Stimulated activated CD8-positive, alpha-beta memory T cell treated with anti-CD3 and anti-CD28 coated beads, Interleukin-7, amount 100 ng/mL, for 4 hours (primary cell): ENCODE measurements at places on chromosomes 2 and 18.

DNA sequence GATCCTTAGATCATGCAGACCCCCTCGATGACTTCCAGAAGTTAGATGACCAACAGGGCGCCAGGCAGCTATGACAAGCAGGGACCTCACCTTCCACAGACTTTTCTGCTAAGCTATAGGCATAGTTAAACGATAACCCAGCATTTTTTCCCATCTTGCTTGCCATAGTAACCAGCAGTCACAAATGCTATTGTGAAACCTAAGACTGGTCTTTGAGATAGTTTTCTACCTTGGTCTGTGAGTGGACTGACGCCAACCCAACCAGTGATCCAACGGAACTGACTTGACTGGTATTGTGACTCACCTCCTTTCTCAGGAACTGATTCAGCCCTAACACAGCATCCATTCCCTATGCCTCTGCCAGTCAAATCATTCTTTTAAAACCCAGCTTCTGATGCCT is 361.2 kb downstream of the LRRTM4 start:
- no peak for DNase-seq

- no peak for DNase-seq
These were observed 789.7 kb upstream of the SLC39A10 start for GRCh38 chr2:194867328-194867727.

DNA sequence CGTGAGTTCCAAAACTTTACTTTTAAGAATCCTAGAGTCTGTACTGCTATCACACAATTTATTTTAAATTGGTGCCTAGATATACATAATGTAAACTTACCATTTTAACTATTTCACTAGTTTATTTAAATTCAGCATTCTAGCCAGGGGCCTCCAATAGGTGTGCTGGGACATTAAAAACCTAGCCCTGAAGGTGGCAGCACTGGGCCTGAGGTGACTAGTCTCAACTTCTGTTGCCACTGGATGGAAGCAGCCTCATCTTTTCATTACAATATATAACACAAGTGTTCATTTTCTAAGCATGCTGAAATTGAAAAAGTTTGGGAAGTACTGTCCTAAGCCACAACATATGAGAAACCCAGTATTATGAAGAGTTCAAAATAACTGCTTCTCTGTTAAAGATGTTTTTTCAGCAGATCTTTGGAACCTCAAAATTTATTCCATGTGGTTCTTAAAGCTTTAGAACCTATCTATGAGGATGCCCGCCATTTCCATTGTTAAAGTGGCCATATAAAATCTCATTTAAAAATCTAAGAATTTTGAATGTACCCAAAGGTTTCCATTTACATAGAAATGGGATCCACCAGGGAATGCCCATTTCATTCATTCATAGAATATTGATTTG is 2.9 kb upstream of the RBBP8 start:
- DNase-seq: peak; percentile 69

- DNase-seq: no peak
These were observed 248.8 kb downstream of the MREG start for GRCh38 chr2:215764441-215765048.

DNA sequence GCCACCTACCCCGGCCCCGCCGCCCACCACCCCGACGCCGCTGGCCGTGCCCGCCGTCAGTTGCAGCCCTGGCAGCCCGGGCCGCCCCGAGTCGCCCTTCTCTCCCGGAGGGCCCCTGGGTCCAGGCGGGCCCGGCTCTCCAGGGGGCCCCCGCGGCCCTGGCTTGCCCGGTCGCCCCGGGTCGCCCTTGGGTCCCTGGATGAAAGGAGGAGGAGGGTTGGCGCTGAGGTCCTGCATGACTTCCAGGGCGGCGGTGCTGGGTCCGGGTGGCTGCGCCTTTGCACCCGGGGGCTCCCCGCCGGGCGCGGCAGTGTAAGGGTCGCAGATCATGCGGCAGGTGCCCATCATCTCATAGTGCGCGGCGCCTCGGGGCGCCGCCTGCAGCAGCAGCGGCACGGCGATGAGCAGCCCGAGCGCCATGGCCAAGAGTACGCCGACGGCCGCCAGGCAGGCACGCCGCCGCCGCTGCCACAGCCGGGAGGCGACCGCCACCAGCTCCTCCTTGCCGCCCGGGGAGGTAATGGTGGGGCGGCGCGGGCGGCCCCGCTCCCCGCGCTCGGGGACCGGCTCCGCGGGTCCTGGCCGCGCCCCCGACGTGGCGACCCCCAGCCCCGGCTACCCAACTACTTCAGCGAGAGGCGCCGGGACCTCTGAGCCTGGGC is 570 bp downstream of the C1QL2 start:
- no peak for DNase-seq

- DNase-seq: no peak
These were observed 48.1 kb upstream of the RAPH1 start for GRCh38 chr2:203583084-203583695.

DNA sequence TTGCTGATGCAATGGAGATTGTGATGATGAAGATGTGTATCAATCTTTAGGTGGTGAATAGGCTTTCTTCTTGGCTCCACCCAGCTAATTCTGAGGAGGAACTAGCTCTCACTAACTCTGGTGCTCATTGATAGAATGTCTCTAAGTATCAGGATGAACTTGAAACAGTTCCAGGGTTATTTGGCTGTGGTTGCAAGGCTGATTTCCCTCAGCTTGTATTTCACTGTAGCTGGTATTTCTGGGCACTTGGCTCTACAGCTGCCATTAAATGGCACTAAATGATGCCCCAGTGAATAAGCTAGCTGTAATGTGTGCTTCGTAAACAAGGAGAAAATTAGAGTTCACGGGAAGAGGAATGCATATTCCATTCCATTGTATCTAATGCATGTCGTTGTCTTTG is 241.2 kb downstream of the RPIA start:
- no peak for DNase-seq

- DNase-seq: no peak
These were observed 437.2 kb upstream of the KLHL29 start for GRCh38 chr2:22947741-22948140.

DNA sequence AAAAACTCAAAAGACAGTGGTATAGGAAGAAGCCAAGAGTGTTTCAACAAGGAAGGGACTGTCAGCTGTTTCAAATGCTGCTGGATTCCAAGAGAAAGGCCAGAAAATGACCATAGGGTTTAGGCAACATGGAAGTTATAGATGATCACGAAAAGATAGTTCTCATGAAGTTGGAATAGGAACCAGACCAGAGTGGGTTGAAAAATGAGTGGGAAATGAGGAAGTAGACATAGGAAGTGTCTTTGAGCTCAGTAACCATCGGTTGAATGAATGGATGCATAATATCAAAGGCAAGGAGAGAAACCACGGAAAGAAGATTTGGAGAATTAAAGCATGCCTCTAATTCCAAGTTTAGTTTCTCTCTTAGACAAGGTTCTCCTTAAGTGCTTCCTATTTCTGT is 1.3 kb downstream of the NCAPH start:
- no peak for DNase-seq

- DNase-seq: no peak
These were observed 471.0 kb upstream of the HNMT start for GRCh38 chr2:137493261-137493660.

- DNase-seq: no peak
These were observed 40.7 kb upstream of the NT5C1B start for GRCh38 chr2:18630101-18630500.

GRCh38 chr18:37538526-37539205 is 26.9 kb downstream of the CELF4 start:
- no peak for DNase-seq

DNA sequence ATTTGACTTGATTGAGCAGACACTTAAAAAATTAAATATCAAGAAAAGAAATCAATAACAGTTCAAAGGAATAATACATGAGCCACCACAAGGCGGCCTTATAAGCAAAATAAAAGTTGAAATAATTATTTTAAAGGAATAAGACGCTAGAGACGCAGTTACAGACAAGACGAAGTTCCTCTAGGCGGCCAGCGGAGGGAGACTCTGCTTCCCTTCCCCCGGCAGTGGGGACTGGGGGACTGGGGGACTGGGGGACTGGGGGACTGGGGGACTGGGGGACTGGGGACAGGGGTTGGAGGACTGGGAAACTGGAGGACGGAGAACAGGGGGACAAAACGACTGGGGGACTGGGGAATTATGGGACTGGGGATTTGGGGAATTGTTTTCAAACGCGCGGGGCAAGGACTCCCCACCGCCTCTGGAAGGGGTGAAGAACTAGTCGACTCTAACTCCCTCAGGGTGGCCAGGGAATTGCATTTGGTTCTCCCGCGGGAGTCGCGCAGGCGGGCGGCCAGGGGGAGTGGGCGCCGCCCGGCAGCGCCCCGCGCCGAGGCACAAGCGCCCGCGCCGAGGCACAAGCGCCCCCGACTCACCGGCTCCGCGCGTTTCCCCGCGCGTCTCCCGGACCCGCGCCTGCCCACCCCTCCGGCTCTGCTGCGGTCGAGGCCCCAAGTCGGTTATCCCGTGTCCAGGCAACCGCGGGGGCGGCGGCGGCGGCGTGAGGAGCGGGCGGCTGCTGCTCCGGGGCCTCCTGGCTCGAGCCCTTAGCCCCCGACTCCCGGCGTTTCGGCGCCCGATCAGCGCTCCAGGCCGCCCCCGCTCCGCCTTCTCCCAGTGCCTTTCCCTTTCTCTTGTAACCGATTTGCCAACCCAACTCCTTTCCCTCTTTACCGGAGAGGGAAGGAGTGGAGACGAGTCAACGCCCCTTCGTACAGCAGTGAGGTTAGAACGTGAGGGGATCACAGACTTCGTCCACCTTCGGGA is at the start of gene CCDC178:
CCDC178 (minus strand) TSS at position 662 of the 984 bp plus-strand sequence. CDS start 28,633 bp downstream, outside the sequence.
- no peak for DNase-seq

DNA sequence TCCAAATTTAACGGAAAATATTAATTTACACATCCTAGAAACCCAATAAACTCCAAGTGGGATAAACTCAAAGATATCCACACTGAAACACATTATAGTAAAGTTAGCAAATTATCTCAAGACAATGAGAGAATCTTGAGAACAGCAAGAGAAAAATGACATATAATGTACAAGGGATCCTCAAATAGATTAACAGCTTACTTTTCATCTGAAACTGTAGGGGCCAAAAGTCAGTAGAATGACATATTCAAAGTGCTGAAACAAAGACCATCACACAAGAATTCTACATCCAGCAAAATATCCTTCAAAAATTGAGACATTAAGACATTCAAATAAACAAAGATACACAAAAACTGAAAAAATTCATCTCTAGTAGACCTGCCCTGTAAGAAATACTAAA is 18.7 kb upstream of the METTL21A start:
- no peak for DNase-seq

DNA sequence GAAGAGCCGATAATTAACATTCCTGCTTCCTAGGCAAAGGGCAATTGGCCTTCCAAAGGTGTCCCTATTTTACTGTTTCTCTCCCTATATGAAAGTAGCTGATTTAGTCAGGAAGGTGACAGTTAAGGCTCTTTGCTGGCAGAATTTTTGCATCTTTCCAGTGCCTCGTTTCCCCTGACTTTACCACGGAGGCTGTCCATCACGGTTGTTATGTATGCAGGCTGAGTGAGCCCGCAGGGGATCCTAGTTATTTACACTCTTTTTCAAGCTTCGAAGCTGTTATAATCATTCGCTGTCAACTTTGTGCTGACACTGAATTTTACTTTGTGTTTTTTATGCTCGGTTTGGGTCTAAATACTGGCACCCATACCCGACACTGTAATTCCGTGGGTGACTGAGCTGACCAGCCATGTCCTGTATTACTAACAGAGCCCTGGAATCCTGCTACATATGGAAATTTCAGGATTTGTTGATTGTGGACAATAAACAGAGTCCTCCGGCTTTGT is 713.8 kb upstream of the FANCL start:
- no peak for DNase-seq

DNA sequence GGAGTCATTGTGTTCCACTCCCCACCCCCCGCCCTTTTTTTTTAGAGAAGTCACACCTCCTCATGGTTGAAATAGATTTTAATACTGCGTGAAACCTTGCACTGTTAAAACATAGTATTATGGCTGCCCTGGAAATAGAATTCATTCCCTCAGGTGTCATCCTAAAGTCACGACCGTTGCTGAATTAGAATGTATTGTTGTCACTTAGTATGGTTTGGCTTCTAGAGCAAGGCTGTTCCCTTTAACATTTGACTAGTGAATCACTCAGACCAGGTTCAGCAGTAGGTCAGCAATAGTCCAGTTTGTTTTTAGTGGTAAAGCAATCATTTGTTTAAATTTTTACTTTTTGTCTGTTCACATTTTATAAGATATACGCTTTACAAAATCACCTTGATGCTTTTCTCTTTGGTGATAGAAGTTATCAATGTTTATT is 1.2 kb downstream of the BABAM2 start:
- DNase-seq: no peak

- no peak for DNase-seq
These were observed 931.9 kb upstream of the SLC39A10 start for GRCh38 chr2:194725169-194725568.

DNA sequence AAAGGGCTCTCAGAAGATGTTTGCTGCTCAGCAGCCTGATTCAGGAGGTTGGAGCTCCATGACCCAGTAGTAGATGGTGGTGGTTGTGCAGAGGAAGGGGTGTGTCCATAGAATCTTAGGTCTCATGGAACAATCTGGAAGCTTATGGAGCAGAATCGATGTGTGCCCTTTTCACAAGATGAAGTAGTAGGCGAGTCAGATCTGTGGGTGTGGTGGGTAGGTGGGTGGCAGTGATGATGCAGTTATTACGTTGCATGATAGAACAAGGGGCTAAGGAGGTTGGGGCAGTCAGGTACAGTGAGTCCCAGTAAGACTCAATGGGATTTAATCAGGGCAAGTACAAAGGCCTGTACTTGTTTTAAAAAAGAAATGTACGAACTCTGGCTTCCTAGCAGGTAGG is 9.1 kb downstream of the TET3 start:
- DNase-seq: no peak
